ENCODE measurements at places on chromosomes 16 and 17. TPM values are rescaled to one million over a fixed set of nuclear protein-coding genes. Genes with fewer than 3 reads are reported as not detected.
A peak's percentile ranks its signal among the peaks of the same experiment; 100 is the strongest.

Gene GCGR
- not detected for total RNA-seq

Gene EVPLL
- not detected for total RNA-seq

Gene GRIN2A
- total RNA-seq, result not detected

Gene SNAI3
- total RNA-seq, result 8.2 TPM

Gene ADGRG3
- 20.7 TPM for total RNA-seq

Gene CDRT15L2
- total RNA-seq, result not detected

Gene TBC1D3E
- not detected for total RNA-seq

GRCh38 chr17:21010705-21011596 lies 31.9 kb downstream of the USP22 start:
- no peak for DNase-seq

- DNase-seq, result no peak
Measured at GRCh38 chr17:6241996-6242395, 171.8 kb downstream of the WSCD1 start.

DNA sequence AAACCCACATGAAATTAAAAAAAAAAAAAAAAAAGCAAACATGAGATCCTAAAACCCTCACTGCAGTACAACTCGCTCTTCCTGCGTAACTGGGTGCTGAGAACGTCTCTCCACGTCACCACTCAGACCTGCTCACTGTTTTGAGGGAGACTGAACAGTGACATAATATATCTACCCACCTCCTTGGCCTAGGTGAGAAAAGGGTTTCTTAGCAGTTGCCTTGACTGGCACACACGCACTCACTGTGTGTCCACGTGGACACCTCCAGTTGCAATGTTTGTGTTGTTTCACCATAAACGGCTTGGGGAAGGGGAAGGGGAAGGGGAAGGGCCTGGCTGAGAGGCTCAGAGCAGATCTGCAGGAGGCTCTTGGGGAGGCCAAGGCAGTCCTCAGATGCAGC lies 32.0 kb downstream of the FANCA start:
- DNase-seq, result no peak

DNA sequence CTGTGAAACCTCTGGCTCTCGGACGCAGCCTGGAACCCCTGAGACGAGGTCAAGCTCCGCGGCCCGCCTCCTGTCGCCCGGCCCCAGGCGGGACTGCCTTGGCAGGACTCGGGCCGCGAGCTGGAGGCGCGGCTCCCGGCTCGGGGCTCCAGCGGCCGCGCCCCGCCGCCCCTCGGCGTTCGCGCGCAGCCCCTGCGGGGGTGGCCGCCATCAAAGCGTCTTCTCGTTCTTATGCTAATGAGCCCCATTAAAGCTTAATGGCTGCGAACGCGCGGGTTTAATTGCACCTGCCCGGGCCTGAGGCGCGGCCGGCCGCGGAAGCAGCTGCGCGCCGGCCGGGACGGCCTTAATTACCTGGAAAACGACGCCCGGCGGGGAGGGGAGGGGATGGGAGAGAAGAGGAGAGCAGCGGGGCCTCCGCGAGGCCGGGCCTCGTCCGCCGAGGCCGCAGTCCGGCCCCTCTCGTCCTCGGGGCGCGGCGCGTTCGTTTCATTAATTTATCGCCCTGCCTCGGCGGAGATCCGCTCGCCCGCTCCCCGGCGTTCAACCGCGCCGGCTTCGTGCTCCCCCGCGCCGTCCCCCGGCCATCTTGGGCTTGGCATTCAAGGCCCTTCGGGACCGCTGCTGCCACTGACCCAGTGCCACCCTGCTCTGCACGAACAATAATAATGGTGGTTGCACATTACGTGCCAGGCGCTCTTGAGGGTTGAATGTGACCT lies 19.2 kb downstream of the RAI1 start:
- DNase-seq, result no peak

DNA sequence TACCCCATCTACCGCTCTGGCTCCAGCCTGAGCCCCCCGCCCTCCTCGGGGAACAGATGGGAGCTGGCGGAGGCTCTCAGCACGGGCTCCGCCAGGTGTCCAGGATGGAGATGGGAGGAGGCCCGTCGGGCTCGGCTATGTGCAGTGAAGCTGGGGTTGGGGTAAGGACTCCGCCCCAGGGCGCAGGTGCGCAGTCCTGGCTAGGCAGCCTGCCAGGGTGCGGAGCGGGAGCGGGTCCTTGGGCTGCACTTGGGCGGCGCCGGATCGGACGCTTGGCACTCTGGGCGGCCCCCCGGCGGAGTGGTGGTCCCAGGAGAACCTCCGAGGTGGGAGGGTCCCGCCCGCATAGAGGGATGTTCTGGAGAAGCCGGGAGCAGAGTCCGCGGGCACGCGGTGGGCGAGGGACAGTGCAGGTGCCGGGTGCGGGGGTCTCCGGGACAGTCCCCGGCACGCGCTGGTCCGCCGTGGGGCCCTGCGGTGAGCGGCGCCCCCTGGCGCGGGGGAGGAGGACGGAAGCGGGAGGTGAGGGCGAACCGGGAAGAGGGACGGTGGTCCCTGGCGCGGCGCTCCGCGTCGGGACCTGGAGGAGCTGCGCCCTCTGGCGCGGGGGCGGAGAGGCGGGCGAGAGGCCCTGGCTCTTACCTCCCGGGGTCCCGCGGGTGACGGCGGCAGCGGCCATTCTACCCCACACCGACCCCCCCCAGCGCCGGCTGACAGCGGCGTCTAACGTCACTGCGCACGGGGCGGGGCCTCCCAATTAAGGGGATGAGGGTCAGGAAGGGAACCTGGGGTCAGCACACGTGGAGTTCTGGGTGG lies at the start of gene CAMTA2:
CAMTA2 (minus strand) TSS at position 725 of the 816 bp plus-strand sequence. CDS start 1,453 bp downstream, outside the sequence.
- DNase-seq, result peak; percentile 86

- no peak for DNase-seq
Measured at GRCh38 chr16:55948230-55948629, 73.1 kb upstream of the CES5A start.

GRCh38 chr16:12113523-12114345 lies 137.2 kb downstream of the SNX29 start:
- no peak for DNase-seq

DNA sequence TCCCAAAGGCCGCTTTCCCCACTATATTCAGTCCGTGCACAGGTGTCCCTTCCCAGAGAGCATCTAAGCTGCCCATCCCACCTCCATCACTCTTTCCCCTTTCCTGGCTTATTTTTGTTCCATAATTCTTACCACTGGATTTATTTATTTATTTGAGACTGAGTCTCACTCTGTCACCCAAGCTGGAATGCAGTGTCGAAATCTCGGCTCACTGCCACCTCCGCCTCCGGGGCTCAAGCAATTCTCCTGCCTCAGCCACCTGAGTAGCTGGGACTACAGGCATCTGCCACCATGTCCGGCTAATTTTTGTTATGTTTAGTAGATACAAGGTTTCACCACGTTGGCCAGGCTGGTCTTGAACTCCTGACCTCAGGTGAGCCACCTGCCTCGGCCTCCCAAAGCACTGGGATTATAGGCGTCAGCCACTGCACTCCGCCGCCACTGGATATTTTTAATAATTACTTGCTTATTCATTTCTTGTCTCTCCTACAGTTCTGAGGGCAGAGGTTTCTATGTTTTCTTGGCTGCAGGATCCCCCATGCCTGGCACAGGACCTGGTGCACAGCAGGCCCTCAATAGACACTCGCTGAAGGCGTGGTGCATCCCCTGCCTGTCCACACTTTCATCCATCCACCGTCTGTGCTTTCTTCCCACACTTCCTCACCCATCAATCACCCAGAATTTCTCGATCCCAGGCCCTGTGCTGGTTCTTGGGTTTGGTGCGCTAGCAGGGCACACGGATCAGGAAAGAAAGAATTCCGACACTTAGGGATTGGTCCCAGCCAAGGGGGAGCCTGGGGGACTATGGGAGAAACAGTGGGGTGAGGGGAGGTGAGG lies 9.9 kb upstream of the ADGRG1 start:
- no peak for DNase-seq

DNA sequence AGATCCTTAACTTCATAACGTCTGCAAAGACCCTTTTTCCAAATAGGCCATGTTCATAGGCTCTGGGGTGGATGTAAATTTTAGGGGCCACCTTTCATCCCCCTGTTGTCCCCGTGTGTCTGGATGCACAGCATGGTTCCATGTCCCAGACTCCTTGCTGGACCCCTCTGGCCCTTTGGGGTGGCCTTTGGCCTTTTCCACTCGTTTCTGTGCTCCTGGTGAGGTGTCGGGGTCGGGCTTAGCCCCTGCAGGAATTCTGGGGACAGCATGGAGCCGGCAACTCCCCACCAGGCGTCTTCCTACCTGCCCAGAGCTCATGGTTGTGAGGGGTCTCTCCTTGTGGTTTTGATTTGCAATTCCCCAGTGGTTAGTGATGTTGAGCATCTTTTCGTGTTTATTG lies 183.5 kb downstream of the SEC14L1 start:
- DNase-seq, result no peak

DNA sequence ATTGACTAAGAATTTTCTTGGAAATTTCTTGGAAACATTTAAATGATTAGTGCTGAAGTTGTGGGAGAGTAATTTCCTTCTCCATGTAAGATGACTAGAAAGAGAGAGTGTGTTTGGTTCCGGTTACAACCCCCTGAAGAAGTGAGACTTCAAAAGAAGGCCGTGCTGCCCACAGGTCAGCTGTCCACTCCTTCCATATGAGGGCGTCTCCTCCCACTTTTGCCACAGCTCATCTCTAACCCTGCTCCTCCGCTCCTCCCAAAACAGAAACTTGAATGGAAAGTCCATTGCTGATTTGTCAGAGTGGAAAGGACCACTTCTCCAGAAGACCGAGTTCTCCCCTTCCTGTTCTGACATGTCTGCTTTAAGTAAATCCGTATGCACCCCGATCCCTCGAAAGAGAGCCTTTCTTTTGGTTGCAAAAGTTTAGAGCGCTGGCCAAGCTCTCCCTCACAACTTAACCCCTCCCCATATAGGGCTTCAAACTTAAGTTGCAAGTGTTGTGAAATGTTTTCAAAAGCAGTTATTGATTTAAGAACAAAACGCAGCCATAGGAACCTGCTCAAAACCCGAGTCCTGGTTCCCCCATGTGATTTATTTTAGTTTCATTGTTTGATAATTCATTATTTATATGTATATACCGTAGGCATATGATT lies 129.5 kb downstream of the SOCS1 start:
- no peak for DNase-seq

- DNase-seq, result peak; percentile 49
Measured at GRCh38 chr17:68195667-68196393, 52.0 kb upstream of the AMZ2 start.

Data from natural killer cell (primary cell).